Amniotic epithelial cell (primary cell): ENCODE measurements at places on chromosomes 7 and 10.

GRCh38 chr10:15345450-15345849 lies 25.6 kb downstream of the FAM171A1 start:
- DNase-seq = no peak

DNA sequence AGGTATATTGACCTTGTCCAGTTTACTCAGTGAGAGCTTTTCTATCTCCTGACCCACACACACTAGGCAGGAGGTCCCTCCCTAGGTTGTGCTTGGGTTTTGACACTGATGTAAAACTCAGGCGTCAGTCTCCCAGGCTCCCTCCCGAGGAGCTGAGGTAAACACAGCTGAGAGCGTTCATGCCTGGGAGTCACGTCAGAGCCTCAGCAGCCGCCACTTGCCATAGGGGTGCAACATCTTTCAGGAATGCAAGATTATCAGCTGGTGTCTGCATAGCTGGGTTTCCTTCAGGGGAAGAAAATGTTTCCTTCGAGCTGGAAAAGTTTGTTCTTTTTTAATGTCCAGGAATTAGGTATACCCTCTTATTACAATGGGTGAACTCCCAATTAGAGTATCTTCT lies 70.6 kb downstream of the FGFR2 start:
- peak; percentile 65 for DNase-seq

DNA sequence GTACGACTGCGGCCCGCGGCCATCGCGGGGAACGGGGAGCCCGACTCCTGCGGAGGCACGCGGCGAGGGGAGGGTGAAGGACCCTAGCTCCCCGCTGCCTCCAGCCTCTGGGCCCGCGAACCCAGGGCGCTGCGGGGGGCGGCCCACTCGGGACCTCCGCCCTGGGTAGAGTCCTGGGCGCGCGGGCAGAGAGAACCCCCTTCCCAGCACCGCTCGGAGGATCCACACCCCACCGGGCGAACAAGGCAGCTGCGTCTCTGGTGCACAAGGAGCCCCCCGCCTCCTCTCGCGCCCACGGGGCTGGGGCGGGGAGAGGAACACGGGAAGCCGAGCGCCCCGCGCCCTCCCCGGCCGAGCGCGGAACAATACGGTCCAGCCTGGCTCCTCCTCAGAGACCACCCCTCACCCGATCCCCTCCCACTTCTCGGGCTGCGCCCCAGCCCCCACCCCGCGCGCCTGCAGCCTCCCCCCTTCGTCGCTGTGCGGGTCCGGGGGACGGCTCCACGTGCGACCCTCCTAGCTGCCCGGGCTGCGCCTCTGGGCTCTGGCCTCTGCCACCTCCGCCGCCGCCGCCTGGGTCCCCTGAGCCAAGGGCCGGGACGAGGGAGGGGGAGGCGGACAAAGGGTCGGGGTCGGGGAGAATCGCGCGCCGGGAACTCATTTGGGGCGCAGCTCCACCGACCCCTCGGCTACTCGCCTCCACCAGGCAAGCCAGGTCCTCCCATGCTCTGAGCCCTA lies at the start of gene WDR86:
WDR86 (minus strand) TSS at position 372 of the 738 bp plus-strand sequence. CDS start 449 bp downstream, outside the sequence.
- DNase-seq = no peak

- DNase-seq = peak; percentile 84
Observed at GRCh38 chr7:901388-902154, 25.2 kb downstream of the GET4 start.

DNA sequence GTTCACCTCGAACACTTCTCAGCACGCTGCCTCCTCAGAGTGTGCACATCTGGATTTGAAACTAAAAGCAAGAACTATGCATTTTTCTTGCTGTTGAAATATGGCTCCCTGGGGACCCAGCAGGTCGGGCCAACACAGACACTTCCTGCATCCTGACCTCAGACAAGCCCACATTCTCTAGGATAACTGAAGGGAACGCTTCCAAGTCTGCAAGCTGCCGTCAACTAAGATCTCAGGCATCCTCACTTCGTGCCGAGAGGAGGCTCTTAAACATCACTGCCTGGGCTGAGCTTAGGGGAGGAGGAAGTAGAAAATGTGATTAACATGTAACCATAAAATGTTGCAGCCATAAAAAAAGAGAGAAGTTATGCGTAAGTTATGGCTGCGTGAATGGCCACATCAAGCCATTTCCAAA lies 65.5 kb downstream of the PYROXD2 start:
- DNase-seq = peak; percentile 95

DNA sequence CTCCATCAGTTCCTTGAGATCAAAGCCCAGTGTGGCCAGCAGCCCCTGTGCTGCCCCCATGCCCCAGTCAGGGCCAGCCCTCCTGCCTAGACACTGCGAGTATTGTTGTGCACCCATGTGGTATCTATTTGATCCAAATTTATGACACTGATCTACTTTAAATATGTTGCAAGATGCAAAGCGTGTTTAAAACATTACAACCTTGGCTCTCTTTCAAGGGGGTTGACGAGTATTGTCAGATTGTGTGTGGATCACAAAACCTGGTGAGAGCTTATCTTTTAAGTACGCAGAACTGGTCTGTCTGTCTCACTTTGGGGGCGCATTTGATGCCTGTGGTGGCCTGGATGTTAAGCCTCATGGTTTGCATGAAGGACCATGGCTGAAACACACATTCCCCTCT lies 108.9 kb downstream of the COL13A1 start:
- no peak for DNase-seq

GRCh38 chr10:3239066-3239919 lies 66.7 kb upstream of the PITRM1 start:
- DNase-seq = peak; percentile 59

GRCh38 chr10:12156367-12157123 lies 27.1 kb downstream of the SEC61A2 start:
- DNase-seq = no peak

DNA sequence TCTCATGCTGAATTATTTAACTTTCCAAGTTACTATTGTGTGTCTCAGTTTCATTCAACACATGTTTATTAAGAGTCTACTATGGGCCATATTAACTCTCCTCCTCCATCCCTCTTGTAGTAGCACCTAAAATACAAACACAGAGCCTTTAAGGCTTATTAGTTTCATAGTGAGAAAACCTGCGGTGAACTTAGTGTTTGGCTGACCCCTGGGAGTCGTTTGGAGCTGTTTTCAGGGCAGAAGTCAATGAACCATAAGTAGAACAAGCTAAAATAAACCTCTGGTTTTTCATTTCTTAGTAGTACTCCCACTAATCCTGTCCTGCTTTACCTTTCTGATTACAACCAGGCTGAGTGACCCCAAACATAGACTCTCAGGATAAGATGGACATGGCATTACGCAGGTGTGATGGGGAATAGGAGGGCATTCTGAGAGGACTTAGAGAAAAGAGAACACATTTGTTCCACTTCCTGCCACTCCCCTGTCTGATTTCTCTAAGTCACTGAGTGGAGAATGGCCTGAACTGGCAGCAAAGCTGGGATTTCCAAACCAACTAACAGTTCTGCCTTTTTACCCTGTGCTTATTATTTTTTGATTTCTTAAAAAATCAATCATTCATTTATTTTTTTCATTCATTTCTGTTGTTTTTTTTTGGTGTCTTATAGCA lies 74.5 kb downstream of the LRMDA start:
- DNase-seq = no peak

DNA sequence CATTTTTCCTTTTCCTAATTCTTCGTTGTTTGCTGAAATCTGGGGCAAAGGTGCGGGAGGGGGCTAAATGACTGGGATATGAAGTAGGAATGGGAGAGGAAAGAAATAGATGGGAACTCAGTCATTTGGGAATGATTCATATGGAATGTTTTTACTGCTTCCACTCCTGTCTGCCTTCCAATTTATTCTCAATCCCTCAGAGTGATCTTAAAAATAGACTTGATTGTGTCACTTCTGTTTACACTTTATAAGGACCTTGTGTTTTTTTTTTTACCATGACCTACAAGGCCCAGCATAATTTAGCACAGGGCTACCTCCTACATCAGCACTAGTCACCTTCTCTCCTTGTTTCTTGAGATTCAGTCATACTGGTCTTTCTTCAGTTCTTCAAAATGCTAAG lies 97.9 kb downstream of the PTEN start:
- peak; percentile 25 for DNase-seq

- peak; percentile 42 for DNase-seq
Observed at GRCh38 chr7:87225696-87226095, 6.2 kb upstream of the TMEM243 start.
